Erythroblast (primary cell): ENCODE measurements at places on chromosomes 2 and 18.

GRCh38 chr2:55961318-55961911 lies 37.8 kb upstream of the EFEMP1 start:
- DNase-seq, result peak; percentile 49

DNA sequence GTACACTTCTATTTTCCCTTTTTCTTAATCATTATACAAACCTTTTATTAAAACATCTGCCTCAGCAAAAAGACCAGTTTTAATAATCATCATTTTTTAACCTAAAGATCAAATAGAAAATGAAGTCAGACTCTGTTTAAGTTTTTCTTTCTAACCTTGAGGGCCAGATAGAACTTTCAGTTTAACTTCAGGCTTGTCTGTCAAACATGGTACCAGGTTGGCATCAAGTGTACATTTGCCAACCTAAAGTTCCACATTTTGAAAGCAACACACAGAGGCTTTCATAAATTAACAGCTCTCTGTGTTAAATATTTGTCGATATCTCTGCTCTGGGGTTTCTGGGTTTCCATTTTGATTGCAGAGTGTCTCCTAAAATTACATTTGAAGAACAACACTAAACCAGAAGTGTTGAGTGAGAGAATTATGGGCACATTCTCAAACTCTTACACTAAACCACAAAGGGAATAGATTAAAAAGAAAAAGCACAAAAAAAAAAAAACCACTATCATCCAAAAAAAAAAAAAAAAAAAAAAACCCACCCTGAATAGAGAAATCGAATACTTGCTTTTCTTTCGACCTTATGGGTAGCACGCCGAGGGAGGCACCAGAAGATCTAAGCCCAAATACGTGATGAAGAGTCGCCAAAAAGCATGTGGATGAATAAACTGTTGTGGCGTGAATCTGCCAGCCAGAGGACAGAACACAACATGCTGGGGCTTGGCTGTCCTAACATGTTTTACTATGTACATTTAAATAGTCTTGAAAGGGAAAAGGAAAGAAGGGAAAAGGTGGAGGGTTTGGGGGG lies 166.2 kb downstream of the TCF4 start:
- DNase-seq, result no peak

GRCh38 chr18:35688757-35689156 lies 107.2 kb downstream of the GALNT1 start:
- peak; percentile 70 for DNase-seq

DNA sequence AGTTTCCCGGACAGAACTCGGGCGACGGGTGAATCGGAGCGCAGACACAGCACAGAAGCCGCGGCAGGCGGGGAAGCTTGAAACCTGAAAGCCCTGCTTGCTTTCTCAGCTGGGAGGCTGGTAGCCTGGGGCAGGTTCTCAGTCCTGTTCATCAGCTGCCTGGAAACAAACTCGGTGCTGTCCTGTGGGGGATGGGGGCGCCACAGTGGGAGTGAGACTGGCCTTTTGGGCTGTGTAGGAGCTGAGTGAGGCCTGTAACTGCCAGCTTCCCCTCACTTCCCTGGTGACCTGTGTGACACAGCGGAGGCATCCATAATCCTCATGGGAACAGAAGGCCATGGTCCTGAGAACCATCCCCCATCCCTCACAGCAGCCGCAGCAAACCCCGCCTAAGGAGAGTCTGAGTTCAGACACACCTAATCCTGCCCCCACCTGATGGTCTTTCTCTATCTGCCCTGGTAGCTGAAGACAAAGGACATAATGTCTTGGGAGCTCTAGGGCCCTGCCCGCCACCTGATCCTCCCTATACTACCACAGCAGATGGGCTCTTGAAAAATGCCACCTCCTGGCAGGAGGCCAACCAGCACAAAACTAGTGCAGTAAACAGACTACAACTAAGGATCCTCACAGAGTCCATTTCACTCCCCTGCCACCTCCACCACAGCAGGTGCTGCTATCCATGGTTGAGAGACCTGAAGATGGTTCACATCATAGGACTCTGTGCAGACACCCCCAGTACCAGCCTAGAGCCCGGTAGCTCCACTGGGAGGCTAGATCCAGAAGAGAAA lies 52.7 kb upstream of the LDLRAD4 start:
- DNase-seq, result no peak

GRCh38 chr2:192159736-192160135 lies 35.0 kb downstream of the TMEFF2 start:
- DNase-seq, result no peak

GRCh38 chr2:219680958-219681693 lies 53.7 kb downstream of the SLC4A3 start:
- DNase-seq, result no peak

GRCh38 chr18:61554117-61554776 lies 221.0 kb downstream of the CDH20 start:
- no peak for DNase-seq

DNA sequence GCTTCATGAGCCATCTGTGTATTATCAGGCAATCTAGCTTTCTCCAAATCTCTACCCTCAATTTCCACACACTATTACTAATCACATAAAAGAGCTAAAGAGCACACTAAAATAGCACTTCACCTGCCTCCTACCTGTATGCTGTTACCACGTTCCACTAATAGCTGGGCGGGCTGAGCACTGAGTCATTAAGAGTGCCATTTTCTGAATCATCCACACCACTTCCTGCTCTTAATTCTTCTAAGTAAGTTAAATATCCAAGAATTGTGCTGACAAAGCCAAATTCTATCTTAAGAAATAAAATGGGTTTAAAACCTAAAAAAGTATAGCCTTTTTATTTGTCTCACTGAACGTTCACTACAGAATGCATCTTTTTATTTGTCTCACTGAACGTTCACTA lies 35.7 kb downstream of the NOL10 start:
- no peak for DNase-seq

DNA sequence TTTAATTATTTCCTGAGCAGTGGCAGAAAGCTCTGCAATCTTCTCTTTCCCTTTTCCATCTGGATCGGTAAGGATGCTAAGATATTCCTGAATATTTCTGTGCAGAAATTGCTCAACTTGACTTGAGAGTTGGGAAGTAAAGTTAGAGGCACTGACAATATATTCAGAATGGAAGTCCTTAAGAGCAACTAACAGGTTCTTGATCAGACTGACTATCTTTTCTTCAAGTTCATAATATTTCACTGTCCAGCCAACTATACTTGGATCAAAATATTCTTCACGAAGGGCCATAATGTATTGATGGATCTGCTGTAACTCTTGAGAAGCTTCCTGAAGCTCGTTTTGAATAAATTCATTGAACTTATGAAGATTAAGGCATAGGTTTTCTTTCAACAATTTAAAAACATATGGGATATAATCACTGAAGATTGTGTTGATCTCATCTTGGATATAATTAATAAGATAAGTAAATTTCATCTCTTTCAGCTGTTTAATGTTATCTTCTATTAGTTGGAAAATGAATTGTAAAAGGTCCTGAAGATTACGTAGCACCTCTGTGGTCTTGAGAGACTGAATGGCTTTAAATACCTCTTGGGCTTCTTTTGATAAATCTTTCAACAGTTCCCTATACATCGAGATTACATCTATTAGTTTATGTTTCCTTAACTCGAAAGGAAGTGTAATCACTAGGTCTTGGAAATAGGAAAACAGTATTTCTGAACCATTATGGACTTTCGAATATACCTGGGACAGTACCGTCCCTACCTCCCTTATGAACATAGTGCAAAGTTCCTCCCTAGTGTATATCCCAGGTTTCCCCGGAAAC lies 41.7 kb downstream of the APOB start:
- DNase-seq, result no peak

- no peak for DNase-seq
These were observed 28.4 kb downstream of the MEX3C start for GRCh38 chr18:51168960-51169662.

- peak; percentile 50 for DNase-seq
These were observed 229.8 kb downstream of the CCDC178 start for GRCh38 chr18:33210575-33211189.

- no peak for DNase-seq
These were observed 419.7 kb upstream of the MEX3C start for GRCh38 chr18:51617167-51617566.

DNA sequence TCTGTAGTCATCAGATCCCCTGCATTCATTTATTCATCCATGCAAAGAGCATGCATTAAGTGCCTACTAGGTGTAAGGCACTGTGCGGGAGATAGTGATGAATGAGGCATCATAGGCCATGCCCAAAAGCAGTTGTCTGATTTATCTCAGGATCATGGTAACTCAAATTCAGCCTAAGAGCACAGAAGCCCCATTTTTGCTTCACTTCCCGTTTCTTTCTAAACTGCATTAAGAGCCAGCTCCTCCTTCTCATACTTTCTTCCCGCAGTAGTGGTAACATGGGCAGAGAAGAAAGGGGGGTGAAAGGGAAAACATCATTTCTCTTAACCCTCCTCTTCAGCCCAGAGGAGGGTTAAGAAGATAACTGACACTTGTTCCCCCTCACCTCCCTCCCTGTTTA lies 2.9 kb downstream of the GPR45 start:
- no peak for DNase-seq

- DNase-seq, result no peak
These were observed 187.4 kb downstream of the CCDC102B start for GRCh38 chr18:68985172-68985820.

- no peak for DNase-seq
These were observed 7.7 kb downstream of the VRK2 start for GRCh38 chr2:58054264-58054663.
